ENCODE measurements at places on chromosomes 7 and 10. TPM values are rescaled to one million over a fixed set of nuclear protein-coding genes. Genes with fewer than 3 reads are reported as not detected.

SPDYE8 gene
- total RNA-seq: not detected

DKK1 gene
- 12.7 TPM for total RNA-seq

LMOD2 gene
- not detected for total RNA-seq

C10orf143 gene
- 8.5 TPM for total RNA-seq

LAMB1 gene
- total RNA-seq: 76.7 TPM
